Activated T-helper 1 cell treated with Interleukin-2 at 50 U/mL for 16 hours (primary cell): ENCODE measurements at places on chromosomes 2 and 18.

GRCh38 chr2:215553946-215554345 is 118.1 kb upstream of the FN1 start:
- no peak for DNase-seq

DNA sequence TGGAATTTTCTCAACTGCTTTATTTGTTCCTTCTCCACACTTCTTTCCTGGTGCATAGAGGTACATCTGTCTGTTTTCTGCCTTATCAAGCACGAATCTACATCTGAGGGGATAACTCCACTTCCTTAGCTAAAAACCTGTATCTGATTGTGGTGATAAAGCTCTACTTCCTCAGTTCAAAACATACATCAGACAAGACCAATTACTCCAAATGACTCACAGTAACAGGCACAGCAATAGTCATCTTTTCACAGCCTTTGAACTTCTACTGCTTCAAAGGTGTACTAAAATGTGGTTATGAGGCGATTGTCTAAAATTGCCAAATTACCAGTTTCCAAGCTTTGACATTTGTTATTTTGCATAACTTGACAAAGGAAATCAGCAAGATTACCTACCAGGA is 803.6 kb upstream of the ZEB2 start:
- no peak for DNase-seq

DNA sequence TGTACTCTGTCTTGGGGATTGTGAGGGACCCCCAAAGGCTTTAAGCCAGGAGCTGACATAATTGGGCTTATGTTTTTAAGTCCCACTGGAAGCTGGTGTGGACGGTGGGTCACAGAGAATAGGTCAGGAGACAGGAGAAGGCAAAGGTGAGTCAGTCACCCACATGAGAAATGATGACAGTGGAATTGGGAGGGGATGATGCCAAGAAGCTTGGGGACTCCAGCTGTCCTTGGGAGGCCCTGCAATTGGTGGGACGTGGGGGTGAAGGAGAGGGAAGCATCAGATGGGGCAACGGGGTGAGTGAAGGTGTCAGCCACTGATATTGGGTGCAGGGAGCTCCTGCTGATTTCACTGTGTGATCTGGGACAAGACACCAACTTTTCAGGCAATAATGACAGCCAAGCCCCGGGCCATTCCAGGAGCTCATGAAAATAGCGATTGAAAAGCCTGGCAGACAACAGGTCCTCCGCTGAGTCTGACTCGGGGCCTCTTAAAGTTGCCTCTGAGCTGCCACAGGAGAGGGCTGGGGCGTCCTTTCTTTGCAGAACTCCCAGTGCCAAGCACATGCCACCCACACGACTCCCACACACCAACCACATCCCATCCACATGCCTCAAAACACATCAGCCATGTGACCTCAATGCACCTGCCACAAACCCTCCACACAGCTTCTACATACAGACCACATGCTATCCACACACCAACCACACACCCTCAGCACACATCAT is 13.4 kb downstream of the TNS1 start:
- DNase-seq = no peak

- no peak for DNase-seq
Observed at GRCh38 chr18:13295894-13296293, 77.3 kb downstream of the LDLRAD4 start.

DNA sequence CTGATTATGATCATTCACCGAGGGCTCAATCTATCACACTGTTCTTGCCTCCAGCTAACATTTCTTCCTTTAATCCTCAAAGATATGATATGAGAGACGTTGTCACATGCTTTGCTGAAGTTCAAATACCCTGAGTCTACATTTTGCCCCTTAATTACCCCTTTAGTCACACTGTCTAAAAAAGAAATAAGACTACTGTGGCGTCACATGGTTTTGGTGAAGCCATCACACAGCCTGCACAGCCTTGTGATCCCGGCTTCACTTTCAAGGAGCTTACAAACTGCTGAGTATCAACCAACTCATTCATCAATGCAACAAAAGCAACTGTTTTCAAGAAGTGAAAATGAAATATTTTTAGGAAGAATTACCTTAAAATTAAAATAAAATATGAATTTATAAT is 31.9 kb upstream of the SOCS6 start:
- no peak for DNase-seq

GRCh38 chr2:241150660-241151530 is 628 bp downstream of the PPP1R7 start:
- no peak for DNase-seq

- DNase-seq = no peak
Observed at GRCh38 chr2:192026059-192026824, 168.5 kb downstream of the TMEFF2 start.

- DNase-seq = no peak
Observed at GRCh38 chr2:231646476-231646875, 53.8 kb downstream of the TEX44 start.

GRCh38 chr2:8496617-8497016 is 185.2 kb upstream of the ID2 start:
- DNase-seq = no peak

DNA sequence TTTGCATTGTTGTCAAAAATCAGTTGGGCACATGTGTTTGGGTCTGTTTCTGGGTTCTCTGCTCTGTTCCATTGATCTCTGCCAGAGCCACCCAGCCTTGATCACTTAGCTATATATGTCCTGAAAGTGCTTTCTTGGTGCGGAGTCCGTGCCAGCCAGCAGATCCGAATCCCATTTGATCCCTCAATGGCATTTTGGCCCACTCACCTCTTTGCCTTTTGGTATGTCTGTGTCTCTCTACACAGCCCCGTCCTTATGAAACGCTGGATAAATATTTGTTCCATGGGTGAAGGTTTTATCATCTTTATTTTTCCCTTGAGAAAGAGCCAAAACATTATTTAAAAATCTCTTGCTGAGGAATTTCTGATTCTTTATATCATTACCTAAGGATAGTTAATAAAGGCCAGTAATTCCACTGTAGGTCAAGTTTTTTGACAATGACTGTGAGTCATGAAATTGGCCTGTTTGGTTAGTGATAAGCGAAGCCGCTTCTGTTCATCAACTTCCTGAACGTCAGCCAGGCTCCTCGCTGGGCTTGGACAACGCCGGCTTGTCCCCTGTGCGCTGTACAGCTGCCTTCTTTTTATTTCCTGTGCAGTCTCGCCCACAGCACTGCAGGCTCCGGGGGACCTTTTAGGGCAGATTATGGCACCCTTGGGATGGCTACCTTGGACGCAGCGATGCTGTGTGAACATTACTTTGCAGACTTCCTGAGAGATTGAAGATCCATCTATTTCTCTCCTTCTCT is 24.9 kb downstream of the MTCL1 start:
- no peak for DNase-seq
